ENCODE measurements at places on chromosomes 4 and X.

DNA sequence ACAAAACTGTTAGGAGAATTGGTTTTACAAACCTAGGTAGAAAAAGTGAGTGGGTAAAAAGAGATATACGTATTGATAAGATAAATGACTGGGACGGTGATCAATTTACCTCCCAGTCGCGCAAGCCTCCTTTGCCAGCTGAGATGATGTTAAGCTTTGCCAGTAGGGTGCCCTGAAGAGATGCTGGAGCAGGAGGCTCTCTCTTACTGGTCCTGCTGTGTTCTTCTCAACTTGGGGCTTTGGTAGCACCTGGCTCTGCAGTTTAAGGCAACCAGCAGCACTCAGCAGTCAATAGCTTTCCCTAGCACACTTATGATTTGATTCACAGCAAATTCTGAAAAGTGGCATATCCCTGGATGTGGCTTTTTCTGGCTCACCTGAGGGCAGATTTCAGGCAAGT is 1461.7 kb downstream of the ADGRL3 start:
- DNase-seq, result peak; percentile 4

DNA sequence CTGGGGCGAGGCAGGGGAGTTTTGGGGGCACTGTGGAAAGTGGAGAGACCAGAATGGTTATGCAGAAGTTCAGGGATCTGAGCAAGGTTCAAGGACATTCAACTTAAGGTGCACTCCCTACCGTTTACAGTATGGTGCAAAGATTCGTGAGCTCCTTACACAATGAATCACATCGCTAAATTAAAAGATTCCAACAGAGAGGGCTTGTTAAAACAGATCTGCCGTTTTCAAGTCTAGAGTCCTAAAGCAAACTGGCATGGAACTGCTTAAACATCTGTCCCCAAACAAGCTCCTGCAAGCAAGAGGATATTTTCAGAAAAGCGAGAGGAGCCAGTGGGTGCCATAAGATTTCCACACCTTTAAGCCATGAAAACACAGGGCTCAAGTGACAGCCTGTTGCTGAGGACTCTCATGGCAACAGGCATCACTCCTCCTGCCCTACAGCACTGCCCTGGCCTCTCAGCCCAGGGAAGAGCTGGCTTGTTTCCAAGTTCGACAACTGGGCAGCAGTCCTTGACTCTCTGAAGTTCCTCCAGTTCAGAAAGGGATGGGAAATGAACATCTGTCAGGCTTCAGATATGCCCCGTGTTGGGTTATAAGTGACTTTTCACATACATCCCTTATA is 10.0 kb downstream of the FAM184B start:
- DNase-seq, result peak; percentile 49

DNA sequence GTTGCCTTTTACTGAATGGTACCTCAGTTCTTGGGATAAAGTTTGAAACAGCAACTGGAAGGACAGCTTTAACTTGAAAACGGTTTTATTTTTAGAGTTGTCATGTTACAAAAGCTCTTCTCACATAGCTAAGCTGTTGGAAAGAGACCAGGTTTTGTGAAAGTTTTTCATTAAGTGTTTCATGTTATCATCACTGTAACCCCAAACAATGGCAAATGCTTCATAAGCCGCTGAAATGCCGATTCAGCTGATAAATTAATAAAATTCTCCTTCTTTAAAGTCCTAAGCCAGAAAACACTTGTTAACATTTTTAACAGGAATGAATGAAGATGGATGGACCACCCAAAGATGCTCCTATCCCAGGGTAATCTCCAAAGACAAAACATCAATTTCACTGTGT is 76.1 kb upstream of the IRF2 start:
- DNase-seq, result no peak

DNA sequence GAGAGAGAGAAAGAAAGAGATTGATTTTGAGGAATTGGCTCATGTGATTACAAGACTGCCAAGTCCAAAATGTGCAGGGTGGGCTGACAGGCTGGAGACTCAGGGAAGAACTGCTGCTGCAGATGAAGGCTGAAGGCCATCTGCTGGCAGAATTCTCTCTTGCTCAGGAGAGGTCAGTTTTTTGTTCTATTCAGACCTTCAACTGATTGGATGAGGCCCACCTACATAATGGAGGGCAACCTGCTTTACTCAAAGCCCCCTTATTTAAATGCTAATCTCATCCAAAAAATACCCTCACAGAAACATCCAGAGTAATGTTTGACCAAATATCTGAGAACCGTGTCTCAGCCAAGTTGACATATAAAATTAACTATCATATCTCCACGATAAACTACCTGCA is 38.2 kb upstream of the MAMLD1 start:
- DNase-seq, result no peak

GRCh38 chr4:15781427-15782095 is 3.4 kb downstream of the CD38 start:
- DNase-seq, result no peak

GRCh38 chrX:39577985-39578869 is 519.5 kb downstream of the BCOR start:
- DNase-seq, result no peak

- DNase-seq, result peak; percentile 82
Measured at GRCh38 chrX:149470955-149471354, 34.2 kb downstream of the IDS start.

GRCh38 chr4:89998469-89999011 is 103.9 kb downstream of the MMRN1 start:
- peak; percentile 99 for DNase-seq

DNA sequence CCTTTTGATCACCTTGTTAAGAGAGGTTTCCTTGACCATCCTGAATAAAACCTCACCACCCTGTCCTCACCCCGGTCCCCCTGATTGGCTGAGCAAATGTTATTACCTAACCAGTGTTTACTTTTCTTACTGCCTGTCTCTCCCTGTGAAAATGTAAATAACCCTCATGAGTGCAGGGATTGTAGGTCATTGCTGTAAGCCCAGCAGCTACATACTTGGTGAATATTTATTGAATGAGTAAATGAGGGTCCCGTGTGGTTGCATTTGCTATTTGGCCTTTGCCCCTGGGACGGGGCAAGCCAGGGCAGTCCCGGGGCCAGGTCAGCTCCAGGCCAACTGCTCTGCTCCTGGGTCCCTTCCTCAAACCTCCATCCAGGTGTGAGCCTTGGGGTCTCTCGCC is 55.5 kb upstream of the CLCN4 start:
- DNase-seq, result peak; percentile 15

DNA sequence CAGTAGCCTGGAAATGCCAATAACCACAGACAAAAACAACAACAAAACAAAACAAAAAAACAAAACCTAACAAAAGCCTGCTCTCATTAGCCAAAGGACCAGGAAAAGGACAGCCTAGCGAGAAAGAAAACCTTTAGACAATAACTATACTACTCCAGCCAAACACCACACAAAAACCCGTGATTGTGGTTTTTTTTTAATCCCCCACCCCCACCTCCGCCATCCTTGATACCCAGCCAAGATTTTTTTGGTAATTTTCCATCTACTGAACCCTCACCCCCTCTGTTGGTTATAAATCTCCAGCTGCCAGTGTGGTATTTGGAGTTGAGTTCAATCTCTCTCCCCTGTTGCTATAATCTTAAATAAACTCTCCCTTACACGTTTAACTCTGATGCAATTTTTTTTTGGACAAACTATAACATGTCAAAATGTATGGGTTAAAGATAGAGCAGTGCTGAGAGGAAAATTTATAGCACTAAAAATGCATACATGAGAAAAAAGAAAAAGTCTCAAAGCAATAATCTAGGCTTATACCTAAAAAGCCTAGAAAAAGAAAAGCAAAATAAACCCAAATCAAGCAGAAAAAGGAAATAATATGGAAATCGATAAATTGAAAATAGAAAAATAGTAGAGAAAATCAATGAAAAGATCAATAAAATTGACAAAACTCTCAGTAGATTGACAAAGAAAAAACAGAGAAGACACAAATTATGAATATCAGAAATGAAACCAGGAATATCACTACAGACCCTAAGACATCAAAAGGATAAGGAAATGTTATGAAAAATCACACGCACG is 83.7 kb downstream of the NAT8L start:
- no peak for DNase-seq

GRCh38 chrX:21374994-21375707 is 933 bp downstream of the CNKSR2 start:
- peak; percentile 44 for DNase-seq

GRCh38 chrX:153763298-153763932 is 634 bp upstream of the PLXNB3 start:
- no peak for DNase-seq

- peak; percentile 30 for DNase-seq
Measured at GRCh38 chrX:40871385-40872082, 136.2 kb upstream of the MED14 start.

DNA sequence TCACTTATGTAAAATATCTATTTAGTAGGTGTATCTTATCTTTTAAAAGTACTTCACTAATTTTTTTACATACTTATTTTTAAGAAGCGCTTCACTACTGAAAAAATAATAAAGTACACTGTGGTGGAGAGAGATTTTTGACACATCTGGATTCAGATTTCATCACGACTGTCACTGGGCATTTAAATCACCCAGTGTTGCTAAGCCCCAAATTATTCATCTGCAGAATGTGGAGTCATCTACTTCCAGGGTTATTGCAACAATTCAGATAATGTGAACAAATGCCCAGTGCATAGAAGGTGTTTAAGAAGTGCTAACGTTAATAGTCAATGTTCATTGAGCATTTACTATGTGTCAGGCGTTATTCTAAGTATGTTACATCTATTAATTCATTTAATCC is 41.8 kb downstream of the AASDH start:
- no peak for DNase-seq

- peak; percentile 4 for DNase-seq
Measured at GRCh38 chr4:8769645-8770517, 101.8 kb downstream of the HMX1 start.

DNA sequence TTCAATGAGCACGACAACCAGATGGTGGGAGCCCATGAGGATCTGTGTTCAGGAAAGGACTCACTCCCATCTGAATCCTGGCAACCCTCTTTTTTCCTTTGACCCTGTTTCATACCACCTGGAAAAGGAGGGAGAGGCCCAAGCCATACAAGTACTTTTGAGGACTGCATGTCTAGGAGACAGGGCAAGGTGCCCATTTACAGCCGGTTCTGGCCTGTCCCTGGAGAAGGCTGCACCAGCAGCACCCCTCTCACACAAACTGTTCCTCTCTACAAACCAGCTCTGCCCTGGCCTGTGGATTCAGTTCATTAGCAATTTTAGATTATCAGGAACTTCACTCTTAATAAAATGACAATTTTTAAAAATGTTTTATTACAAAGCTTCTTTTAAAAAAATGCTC is 57.5 kb downstream of the HADH start:
- no peak for DNase-seq

GRCh38 chr4:2443061-2443730 is 24.4 kb downstream of the CFAP99 start:
- no peak for DNase-seq

DNA sequence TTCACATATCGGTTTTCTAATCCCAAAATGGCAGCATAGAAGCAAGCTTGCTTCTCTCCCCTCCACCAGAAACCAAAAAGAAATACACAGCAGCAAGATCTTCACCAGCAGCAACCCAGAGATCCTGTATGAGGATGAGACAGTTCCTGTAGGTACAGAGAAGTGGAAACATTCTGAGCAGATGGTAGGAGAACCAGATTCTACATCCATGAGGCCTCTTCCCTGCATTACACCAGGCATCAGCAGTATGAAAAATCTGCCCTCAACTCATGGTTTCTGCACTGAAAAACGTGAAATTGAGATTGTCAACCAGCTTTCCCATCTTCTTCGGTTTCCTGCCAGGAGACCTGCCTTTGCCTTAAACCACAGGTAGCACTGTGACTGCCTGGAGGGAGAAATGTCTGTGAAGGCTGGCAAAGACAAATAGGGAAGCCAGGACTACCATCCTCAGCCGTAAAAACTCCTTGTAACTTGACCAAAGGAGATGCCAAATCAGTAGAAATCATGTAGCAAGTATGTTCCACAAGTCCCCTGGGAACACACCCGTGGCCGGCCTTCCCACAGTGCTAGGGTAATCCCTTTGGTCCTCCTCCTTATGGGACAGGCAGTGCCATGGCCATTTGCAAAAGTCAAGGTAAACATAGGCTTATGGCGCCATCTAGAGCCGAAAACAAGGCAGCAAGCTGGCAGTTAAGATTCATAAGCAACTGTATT is 24.0 kb upstream of the MTHFD2L start:
- DNase-seq, result peak; percentile 57

- DNase-seq, result no peak
Measured at GRCh38 chr4:140866492-140867005, 110.4 kb upstream of the TBC1D9 start.

- DNase-seq, result no peak
Measured at GRCh38 chr4:73850261-73850970, 2.7 kb upstream of the PF4V1 start.

GRCh38 chrX:154727418-154727817 is 23.5 kb downstream of the GAB3 start:
- DNase-seq, result no peak

GRCh38 chrX:14508025-14508690 is 21.2 kb upstream of the GLRA2 start:
- DNase-seq, result no peak

DNA sequence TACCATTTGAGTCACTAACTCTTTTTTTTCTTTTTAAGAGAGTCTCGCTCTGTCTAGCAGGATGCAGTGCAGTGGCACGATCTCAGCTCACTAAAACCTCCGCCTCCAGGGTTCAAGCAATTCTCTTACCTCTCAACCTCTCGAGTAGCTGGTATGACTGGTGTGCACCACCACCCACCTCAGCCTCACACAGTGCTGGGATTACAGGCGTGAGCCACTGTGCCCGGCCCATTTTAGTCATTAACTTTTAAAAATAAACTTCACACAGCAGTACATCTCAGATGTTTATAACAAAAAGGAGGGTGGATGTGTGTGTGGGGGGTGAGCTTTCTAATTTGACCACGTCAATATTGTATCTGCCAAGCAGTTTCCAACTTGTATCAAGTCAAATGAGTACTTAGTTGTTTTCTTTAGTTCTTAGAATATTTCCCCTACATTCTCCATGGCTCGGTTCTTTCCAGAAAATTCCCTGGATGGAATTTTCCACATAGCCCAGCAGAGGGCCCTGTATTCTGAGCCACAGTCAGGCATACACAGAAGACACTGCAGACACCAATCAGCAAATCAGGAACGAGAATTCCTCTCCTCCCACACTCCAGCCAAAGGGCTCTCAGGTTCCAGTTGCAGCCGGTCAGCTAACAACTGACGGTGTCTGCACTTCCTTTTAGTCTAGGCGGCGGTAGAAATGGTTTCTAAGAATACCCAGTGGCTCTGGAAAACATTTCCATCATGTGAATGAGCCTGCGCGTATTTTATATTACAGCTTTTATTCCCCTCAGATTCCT is 20.1 kb upstream of the ARAF start:
- DNase-seq, result peak; percentile 92

DNA sequence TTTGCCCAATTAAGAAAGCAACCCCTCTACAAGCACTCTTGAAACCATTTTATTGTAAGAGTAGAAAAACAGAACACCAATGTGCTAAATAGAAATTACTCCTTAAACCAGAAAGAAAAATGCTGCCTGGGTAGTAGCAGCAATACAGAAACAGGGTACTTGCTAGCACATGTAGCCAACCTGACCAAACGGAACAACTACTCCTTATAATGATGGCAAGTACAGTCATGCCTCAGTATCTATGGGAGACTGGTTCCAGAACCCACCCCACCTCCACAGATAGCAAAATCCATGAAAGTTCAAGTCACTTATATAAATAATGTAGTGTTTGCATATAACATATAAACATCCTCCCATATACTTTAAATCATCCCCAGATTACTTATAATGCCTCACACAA is 168.8 kb downstream of the ATRX start:
- DNase-seq, result peak; percentile 1

Data from NCI-H69 (cell line).